KG1 (cell line): ENCODE measurements at places on chromosomes 5 and 9.

- no peak for DNase-seq
Measured at GRCh38 chr5:145787996-145788395, 47.1 kb downstream of the PRELID2 start.

- DNase-seq = no peak
Measured at GRCh38 chr9:112341730-112342129, 8.3 kb upstream of the PTBP3 start.

DNA sequence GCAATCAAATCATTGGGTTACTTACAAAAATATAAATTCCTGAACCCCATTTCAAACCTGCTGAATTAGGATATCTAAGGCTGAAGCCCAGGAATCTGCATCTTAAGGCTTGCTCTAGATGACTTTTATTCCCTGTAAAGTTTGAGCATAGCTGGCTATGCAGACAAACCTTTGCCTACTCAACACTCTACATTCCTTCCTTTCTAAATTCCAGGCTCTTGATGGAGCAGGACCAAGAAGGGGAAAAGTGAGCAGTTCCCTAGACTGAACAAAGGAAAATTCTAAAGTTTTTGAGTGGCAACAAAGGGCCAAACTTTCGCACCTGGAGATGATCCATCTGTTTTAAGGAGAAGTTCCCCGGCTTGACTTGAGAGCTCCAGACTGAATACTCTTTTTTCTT lies 9.8 kb upstream of the ADRA1B start:
- DNase-seq = no peak

DNA sequence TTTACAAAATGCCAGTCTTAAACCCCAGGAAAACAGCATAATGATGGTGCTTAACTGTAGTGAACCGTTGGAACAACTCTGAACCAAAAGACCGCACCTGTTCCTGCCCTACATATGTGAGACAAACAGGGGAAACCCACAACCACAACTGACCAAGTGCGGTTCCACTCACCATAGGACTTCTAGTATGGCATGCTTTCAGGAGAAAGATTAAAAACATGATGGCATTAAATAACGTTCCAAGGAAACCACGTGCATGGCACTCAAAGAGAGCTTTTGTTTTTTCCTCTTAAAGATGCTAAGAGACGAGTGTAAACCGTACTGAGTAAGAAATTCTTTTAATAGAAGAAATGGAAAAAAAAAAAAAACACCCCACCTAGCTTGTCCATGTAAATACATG lies 119.8 kb downstream of the SSBP2 start:
- peak; percentile 94 for DNase-seq

- no peak for DNase-seq
Measured at GRCh38 chr5:135139381-135140134, 105.5 kb upstream of the PITX1 start.

DNA sequence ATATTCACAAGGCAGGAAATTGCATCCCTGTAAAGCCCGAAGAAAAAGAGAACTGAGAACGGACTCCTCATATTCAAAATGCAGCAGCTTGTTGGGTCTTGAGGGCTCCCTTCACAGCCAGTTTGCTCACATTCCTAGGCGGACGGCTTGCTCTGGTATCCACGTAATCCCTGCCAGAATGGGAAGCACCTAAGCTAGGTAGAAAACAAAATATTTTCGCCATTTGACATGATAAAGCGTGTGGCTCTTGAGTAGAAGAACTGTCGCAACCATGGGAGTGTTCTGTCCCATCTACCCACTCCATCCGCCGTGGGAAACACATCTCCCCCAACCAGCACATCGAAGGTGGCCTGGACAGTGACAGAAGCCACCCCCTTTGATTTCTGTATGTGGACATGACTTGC lies 183.1 kb downstream of the GAS1 start:
- no peak for DNase-seq

- DNase-seq = no peak
Measured at GRCh38 chr5:34533582-34534522, 122.3 kb upstream of the RAI14 start.

GRCh38 chr5:61303346-61303745 lies 28.7 kb upstream of the ZSWIM6 start:
- DNase-seq = no peak

GRCh38 chr9:116656977-116657376 lies 30.1 kb upstream of the TRIM32 start:
- no peak for DNase-seq

DNA sequence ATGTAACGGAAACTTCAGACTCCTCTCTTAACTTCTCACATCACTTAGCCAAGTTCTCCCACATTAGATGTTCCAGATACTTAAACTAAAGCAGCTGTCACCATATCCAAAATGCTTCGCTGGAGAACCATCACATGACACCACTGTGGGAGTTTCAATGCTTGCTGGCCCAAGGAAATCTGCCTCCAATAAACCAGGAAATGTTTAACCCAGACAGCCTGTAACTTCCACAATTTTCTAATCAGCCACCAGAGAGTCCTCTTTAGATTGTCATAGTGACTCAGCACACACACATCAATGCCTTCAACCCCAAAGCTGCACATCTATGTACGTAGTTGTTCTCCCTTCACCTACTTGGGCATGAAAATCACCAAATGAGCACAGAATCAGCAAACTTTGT lies 118.7 kb downstream of the LPAR1 start:
- no peak for DNase-seq

DNA sequence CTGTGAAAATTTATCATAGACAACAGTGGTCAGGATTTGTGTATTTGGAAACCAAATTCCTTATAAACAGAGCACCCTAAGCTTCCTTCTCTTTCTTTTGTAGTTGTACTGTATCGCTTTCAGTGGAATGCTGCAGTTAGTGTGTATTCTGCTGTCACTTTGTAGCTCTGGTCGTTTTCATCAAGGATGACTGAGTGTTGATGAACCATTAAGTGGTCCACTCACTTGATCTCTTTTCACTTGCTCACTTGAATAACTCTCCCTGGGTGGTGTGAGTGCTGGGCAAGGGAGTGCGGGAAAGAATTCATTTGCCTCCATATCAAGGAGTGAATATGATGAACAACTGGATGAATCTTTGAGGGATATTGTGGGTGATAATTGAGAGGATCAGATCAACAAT lies 1225.7 kb upstream of the WWC1 start:
- DNase-seq = no peak

DNA sequence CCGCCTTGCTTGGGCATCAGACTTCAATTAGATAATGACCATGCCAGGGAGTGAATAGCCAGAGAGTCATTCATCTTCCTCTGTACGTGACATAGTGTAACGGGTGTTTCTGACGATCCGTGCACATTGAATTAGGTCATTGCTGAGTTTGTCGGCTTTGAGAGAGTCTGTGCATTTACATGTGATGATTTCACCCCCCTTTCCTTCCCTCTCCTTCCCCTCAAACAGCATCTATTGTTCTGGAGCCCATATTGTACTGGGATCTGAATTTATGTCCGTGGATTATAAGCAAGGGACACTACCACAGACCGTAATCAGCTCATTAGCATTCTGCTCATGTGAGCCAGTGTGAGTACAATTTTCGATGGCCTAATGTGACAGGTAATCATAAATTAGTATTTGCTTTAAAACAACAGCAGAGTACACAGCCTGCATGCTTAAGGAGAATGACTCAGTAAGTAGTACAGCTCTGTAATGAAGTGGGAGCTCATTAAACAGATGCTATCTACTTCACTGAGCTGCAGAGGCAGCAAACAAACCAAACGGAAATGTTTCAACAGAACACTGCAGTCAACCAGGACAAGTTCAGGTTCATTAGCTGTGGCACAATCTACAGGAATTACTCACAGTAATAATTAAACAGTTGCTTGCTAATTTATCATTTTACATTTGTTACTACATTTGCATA lies 302.1 kb downstream of the CSNK1G3 start:
- no peak for DNase-seq

- DNase-seq = no peak
Measured at GRCh38 chr5:40652441-40653220, 27.1 kb upstream of the PTGER4 start.

DNA sequence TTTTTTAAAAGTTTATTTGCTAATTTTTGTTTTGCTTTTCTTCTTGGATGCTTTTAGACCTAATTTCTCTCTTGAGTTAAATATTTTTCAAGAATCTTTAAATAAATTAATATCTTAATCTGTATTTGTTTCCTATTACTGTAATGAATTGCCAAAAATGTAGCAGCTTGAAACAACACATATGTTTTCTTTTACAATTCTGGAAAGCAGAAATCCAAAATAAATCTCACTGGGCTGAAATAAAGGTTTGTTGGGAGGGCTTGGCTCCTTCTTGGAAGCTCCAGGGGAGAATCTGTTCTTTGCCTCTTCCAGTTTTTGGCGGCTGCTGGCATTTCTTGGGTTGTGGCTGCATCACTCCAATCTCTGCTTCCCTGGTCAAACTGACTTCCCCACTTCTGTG lies 658.1 kb upstream of the ARRDC3 start:
- no peak for DNase-seq

GRCh38 chr9:130912932-130913598 lies 16.5 kb upstream of the QRFP start:
- no peak for DNase-seq

GRCh38 chr5:133202066-133202665 lies 150.4 kb downstream of the HSPA4 start:
- no peak for DNase-seq

GRCh38 chr9:37371565-37372464 lies 50.7 kb upstream of the GRHPR start:
- no peak for DNase-seq

DNA sequence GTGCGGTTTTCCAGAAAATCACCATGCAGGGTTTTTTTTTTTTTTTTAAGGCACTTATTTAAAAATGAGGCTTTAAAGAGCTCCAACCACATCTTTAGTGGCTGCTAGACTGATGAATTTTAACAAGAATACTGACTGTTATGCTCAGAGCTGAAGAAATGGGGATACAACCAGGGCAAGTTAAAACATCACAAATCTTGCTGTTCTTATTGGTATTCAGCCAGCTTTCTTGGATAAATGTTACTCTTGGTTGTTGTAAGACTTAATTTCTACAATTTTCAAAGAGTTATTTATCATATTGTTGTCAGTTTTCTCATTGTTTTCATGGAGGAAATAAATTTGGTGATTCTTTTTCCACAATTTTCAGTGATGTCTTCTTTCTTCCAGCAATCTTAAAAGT lies 352.8 kb upstream of the FAM174A start:
- DNase-seq = no peak
